CD4-positive, alpha-beta T cell treated with Interleukin-10 for 1 hour (primary cell): ENCODE measurements at places on chromosomes 4 and X.

DNA sequence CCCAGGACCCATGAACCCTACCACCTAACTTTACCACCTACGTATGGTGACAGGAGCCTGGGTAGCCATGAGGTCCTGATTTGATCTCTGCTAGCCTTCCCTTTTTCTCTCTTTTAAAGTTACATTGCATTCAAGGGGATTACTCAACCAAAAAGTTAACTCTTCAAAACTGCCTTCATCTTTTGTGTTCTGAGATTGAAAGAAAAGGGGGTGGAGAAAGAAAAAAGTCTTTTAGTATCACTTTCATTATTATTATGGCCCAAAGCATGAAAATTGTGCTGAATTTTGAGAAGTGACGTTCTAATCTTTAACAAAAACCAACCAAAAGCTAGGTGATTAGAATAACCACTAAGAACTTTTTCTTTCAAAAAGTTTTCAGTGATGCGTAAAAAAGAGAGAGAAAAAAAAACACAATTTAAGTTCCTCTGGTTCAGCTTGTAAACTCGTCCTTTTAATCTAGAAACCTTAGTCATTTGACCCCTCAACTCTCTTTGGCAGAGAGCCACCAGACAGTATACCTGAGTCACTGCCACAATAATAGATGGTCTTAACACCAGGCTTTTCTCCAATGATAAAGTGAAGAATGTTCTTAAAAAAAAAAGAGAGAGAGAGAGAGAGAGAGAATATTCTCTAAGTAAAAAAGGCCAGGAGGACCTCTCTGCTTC lies 347.4 kb upstream of the FGF13 start:
- DNase-seq = no peak

DNA sequence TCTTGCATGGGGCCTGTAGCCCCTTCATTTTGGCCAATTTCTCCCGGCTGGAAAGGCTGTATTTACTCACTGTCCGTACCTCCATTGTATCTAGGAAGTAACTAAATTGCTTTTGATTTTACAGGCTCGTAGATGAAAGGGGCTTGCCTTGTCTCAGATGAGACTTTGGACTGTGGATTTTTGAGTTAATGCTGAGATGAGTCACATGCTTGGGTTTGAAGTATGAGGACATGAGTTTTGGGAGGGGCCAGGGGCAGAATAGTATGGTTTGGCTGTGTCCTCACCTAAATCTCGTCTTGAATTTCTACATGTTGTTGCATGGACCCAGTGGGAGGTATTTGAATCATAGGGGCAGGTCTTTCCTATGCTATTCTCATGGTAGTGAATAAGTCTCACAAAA lies 407.6 kb upstream of the NDST3 start:
- DNase-seq = no peak

GRCh38 chr4:66568001-66568400 lies 897.7 kb upstream of the EPHA5 start:
- DNase-seq = no peak

DNA sequence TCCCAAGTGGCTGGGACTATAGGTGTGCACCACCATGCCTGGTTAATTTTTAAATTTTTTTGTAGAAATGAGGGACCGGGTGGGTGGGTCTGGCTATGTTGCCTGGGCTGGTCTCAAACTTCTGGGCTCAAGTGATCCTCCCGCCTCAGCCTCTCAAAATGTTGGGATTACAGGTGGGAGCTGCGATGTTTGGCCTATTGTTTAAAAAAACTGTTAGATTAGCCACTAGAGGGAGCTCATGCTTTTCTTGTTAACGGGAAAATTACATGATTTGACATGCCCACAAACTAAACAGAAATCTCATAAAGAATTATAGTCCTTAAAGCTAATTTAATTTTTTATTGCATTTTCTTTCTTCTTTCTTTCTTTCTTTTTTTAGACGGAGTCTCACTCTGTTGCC lies 5.0 kb upstream of the SDAD1 start:
- DNase-seq = peak; percentile 62

DNA sequence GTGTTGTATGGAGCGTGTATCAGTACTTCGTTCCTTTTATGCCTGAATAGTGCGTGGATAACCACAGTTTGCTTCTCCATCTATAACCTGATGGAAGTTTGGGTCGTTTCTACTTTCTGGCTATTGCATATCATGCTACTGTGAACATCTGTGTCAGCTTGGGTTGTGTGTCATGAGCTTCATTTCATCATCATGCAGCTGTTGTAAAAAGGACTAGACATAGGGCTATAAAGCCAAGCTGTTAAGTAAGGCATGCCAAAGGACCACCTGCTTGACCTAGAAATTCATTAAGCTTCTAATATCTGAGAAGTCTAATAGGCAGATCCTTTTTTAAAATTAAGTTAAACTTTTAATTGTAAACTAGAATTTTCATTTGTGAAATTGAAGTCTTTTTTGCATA lies 18.4 kb downstream of the SMS start:
- DNase-seq = no peak
